ENCODE measurements at places on chromosomes 2 and 18.

- no peak for DNase-seq
These were observed 235.8 kb downstream of the NBAS start for GRCh38 chr2:15325296-15325695.

DNA sequence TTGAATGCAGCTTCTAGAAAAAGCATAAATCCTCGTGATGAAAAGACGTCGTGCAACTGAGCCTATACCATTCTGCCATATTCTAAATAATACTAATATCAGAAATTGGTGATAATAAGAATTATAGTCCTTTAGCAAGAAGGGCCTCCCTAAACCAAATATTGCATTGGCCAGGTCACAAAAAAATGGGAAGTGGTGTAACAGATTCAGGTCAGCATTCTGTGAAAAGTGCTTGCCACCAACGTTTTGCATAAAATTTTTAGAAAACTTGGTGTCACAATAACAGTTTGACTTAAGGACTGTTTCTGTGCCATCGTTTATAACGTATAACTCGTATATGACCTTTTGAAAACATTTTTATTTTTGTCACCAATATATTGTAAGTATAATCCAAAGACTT, 603.6 kb downstream of the CPS1 start:
- no peak for DNase-seq

DNA sequence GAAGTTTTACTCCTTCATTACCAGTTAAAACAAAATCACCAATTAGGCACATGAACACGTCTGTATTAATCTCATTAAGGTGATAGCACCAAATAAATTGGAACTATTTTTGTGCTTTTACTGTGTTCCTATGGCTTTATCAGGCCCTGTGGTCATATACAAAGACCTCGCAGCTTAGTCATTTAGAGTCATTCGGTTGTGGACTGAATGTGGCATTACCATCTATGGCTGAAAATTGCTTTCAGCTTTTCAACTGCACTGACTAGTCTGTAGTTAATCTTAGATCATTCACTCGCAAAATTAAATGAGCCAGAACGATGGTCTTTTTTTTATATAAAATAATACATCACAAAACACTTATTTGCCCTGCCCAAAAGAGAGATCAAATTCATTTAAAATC, 601.7 kb downstream of the NR4A2 start:
- DNase-seq: no peak

- DNase-seq: no peak
These were observed 178.5 kb downstream of the TPGS2 start for GRCh38 chr18:36650266-36650665.

DNA sequence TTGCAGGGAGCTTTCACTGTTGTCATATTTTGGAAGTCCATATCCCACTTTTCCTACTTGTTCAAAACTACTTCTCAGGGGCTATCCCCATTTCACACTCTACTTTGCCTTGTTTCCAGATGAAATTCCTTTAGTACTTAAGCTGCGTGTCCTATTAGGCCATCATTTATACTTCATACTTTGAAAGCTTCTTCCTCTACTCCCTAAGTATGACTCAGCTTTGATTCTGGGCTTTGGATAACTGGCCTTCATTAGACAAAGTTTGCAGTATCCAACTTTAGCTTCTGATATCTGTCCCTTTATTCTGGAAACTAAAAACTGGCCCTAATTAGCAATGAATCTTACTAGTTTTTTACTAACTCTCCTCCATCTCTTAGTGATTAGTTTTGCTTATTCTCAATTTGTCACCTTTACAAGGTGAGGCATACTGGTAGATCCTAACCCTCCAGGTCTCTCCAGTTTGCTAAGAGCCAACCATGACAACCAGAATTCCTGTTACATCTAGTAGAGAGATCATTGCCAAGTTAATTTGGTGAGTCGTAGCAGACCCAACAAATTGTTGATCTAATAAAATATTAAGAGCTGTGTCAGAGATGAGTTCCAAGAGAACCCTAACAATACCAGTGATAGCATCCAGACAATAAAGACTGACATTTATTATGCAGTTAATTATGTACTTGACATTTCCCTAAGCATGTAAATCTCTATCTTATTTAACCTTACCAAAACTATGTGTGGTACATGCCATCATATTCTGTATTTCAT, 31.2 kb upstream of the ITGAV start:
- no peak for DNase-seq

DNA sequence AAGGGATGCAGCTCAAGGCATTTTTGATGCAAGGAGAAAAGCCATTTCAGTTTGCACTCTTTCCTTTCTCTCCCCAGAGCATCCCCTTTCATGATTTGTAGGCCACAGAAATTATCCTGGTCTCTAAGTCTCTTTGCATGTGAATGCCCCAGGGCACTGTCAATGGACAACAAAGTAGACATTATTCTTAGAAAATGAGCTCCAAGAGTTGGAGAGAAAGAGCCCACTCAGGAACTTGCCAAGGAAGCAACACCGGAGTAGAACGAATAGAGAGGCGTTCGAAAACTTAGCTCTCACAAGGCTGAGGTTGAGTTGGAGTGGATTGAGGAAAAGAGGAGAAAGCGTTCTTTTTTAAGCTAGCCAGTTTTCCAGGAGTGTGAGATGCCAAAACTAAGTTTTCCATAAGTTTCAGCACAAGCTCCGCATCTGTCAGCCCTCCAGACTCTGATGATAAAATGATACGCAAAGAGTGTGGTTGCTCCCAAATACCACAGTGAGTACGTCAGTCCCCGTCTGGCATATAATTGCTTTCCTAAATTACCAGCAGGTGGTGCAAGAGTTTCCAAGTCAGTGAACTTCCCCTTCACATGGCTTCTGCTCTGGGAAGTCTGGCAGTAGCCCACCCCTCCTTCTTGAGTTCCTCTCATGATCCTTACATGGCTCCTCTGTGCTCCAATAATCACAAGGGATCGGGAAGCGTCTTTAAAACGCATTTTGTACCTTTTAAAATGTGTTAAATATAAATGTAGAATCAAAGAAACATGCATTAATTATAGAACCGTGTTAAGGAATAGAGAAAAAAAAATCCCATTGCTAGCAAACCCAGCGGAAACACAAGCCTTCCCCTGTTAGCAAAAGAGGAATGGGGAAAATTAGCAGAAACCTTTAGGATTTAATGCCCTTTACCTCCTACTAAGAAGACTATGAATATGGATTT, 1060.6 kb upstream of the FANCL start:
- no peak for DNase-seq

DNA sequence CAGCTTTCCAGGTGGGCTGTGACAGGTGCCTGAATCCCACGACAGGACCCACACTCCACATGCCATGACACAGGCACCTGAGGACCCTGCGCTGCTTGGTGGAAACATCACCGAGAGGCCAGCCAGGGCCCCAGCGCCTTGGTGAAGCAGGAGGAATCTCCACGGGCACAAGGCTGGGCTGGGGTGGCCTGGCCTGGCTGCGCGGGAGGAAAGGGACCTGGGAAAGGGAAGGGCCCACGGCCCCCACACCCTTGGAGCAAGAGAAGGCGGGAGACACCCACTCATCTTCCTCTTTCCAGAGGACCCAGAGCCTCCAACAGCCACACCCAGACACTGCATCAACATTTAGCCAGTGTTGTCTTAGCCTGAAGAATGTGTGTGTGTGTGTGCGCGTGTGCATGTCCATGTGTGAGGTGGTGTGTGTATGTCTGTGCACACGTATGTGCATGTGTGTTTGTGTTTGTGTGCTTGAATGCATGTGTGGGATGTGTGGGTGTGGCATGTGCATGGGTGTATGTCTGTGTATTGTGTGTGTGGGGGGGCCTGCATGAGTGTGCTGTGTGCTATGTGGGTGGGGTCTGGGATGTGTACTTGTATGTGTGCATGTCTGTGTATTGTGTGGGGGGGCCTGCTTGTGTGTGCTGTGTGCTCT, 6.3 kb upstream of the OTOS start:
- no peak for DNase-seq

DNA sequence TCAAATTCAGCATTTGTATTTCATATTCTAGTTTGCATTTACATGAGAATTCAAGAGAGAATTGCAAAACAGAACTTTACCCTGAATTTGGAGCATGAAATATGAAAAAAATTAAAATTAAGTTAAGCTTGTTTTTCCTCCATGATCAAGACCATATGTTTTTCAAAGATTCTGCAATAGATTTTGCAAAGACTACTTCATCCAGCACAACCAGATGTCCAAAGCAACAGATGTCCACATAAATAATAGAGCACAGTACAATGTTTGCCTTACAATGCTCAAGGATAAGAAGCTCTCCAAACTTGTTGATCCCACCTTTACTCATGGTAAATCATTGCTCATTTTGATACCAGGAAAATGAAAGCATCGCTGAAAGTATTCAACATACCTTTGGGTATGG, 25.6 kb downstream of the FAP start:
- no peak for DNase-seq
